NCI-H460 (cell line): ENCODE measurements at places on chromosomes 11 and 22. TPM values are rescaled to one million over a fixed set of nuclear protein-coding genes. Genes with fewer than 3 reads are reported as not detected.

DNA sequence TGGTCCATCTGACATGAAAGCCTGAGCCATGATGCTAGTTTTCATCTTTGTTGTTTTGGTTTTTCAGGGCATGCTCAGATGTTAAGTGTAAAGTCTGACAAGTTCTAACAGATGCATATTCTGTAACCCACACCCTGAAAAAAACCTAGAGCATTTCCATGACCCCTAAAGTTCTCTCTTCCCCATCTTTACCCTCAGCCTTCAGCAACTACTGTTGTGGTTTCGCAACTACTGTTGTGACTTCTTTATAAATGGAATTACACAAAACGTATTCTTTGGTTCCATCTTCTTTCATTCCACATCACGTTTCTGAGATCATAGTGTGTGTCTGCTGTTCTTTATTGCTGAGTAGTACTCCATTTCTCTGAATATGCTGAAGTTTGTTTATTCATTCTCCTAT, 65.1 kb upstream of the LDLRAD3 start:
- DNase-seq = no peak

- DNase-seq = no peak
Measured at GRCh38 chr22:49614966-49615965, 212.4 kb downstream of the BRD1 start.

GRCh38 chr22:37560608-37561211, 430 bp downstream of the CDC42EP1 start:
- DNase-seq = no peak

DNA sequence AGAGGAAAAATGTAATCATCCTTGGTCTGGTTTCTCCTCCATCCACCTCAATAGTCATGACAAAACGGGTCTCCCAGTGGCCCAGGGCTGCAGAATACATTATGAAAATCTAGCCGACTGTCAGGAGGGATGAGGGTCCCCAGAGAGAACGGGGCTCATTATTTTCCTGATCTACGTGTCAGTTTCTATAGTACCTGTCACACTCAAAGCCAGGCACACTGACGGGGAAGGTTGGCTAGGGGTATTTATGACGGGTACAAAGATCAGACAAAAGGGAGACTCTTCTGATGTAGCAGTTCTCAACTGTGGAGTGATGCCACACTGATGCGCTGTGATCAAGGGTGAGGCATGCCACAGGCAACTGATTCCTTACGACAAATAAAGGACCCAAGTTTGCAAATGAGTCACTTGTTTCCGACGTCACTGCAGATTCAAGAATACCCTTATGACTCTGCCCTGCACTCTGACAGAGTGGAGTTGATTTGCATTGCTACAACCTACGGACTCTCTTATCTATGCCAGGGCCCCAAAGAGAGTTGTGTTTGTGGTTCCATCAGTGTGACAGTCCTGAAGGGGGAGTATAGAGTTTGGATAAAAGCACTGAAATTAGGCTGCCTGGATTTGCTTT, 188.2 kb upstream of the TBCEL start:
- DNase-seq = no peak

GRCh38 chr22:46128606-46129005, 21.7 kb upstream of the PPARA start:
- DNase-seq = no peak

GRCh38 chr22:27668828-27669797, 132.4 kb downstream of the MN1 start:
- DNase-seq = peak; percentile 84

DNA sequence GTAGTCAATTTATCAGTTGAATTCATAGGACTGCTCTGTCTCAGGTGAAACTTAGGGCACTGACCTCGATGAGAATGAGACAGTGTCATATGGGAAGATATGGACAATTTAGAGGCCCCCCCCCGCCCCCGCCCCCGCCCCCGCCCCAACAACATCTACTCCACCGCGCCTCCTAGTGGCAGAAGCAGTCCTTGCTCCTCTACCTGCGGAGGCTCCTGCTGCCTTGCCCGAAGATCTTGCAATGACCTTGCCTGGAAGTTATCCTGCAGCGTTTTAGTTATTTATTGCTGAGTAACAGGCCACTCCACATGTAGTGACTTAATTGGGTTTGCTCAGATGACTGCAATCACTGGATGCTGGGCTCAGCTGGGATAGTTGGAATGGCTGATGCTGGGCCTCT, 15.2 kb downstream of the SERPINH1 start:
- DNase-seq = no peak

GRCh38 chr11:76806608-76807205, 23.6 kb downstream of the TSKU start:
- DNase-seq = no peak

KMT2A gene
- 17.6 and 21.4 TPM in 2 replicates for total RNA-seq

PATE2 gene
- not detected in 2 replicates for total RNA-seq
